ENCODE measurements at places on chromosomes 4 and X. TPM values are rescaled to one million over a fixed set of nuclear protein-coding genes. Genes with fewer than 3 reads are reported as not detected.

Gene PDCL2
- total RNA-seq: not detected

Gene CCSER1
- total RNA-seq: 0.90 TPM

Gene FRG2
- total RNA-seq: not detected

GRCh38 chr4:13537011-13537831 is 7.1 kb downstream of the NKX3-2 start:
- H3K27ac ChIP-seq: no peak overlapping the region
- DNase-seq: no peak
- peaks cover 100% of the 10 kb centered on the region for H3K27me3 ChIP-seq

DNA sequence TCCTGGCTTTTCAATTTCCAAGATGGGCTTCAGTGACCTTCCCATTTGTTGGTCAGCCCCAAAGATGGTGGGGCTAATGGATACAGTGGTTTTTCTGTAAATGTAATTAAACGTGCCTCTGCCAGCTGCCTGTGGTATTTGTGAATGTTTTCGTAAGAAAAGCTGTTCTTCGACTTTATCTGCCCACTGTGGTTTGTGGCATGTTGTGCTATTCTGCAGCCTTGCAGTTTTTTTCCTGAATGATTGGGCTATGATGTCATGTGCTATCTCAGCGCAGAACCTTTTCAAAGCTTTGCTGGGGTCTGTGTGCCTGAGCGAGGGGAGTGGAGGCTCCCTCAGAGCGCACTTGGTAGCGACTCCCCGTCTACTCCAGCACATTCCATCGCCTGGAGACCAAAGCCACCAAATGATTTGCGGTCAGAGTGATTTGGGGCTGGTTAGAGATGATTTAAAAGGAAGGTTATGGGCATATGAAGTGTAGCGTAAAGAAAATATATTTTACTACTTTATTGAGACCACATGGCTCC is 137.5 kb downstream of the PALLD start:
- no peak for DNase-seq
- H3K36me3 ChIP-seq: no peaks in the 10 kb centered on the region
- H3K4me3 ChIP-seq: no peak overlapping the region
- no peak overlapping the region for H3K27ac ChIP-seq
- H3K27me3 ChIP-seq: peaks cover 1% of the 10 kb centered on the region
- H3K4me1 ChIP-seq: peaks cover 16% of the 10 kb centered on the region

DNA sequence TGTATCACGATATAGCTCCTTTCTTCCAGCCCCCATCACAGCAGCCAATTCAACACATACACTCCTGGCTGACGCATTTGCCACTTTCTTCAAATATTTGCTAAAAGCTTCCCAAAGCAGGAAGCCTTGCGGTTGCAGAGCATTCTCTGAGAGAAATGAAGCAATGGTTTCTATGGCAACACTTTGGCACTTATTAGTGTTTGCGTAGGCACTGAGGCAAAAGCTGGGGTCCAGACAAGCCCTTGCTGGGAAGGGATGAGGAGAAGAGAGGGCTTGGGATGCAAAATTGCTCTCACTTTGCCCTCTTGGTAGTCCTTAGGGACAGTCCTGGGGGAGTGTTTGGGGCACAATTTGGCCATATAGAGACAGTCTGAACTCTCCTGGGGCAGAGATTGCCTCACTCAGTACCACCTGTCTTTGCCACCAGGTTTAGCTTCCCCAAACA is 55.0 kb upstream of the PAK3 start:
- no peak for DNase-seq
- no peaks in the 10 kb centered on the region for H3K36me3 ChIP-seq
- H3K4me1 ChIP-seq: no peaks in the 10 kb centered on the region
- no peaks in the 10 kb centered on the region for H3K27me3 ChIP-seq
- no peak overlapping the region for H3K27ac ChIP-seq
- no peak overlapping the region for H3K4me3 ChIP-seq

DNA sequence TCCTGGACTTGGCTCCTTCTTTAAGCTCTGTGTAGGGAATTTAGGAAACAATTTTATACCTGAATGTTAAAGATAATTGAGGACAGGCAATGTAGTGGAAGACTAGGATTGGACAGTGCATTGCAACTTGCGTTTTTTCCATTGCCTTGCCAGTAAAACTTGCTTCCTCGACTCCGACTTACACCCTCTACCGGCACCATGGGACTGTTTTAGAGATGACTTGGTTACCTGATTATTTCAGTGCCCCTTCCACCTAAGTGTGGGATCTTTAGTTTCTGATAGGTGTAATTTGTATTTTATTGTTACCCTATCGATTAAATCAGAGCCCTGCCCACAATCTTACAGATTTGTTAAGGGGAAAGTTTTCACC is 1.2 kb downstream of the PRPS1 start:
- H3K36me3 ChIP-seq: no peaks in the 10 kb centered on the region
- H3K27ac ChIP-seq: no peak overlapping the region
- no peaks in the 10 kb centered on the region for H3K27me3 ChIP-seq
- H3K4me1 ChIP-seq: no peaks in the 10 kb centered on the region
- DNase-seq: no peak
- peak overlapping the region; percentile 81 for H3K4me3 ChIP-seq

GRCh38 chr4:100938698-100939097 is 408.6 kb downstream of the PPP3CA start:
- no peak for DNase-seq
- H3K27me3 ChIP-seq: no peaks in the 10 kb centered on the region
- no peaks in the 10 kb centered on the region for H3K36me3 ChIP-seq

GRCh38 chr4:156654410-156654809 is 317.2 kb downstream of the PDGFC start:
- no peak overlapping the region for H3K4me3 ChIP-seq
- no peaks in the 10 kb centered on the region for H3K36me3 ChIP-seq
- no peak overlapping the region for H3K27ac ChIP-seq
- no peaks in the 10 kb centered on the region for H3K27me3 ChIP-seq
- no peak for DNase-seq

- H3K27ac ChIP-seq: no peak overlapping the region
- H3K4me1 ChIP-seq: no peaks in the 10 kb centered on the region
- H3K36me3 ChIP-seq: peaks cover 62% of the 10 kb centered on the region
- no peaks in the 10 kb centered on the region for H3K27me3 ChIP-seq
- DNase-seq: no peak
- H3K4me3 ChIP-seq: no peak overlapping the region
Measured at GRCh38 chrX:53594354-53594753, 92.2 kb downstream of the HUWE1 start.

DNA sequence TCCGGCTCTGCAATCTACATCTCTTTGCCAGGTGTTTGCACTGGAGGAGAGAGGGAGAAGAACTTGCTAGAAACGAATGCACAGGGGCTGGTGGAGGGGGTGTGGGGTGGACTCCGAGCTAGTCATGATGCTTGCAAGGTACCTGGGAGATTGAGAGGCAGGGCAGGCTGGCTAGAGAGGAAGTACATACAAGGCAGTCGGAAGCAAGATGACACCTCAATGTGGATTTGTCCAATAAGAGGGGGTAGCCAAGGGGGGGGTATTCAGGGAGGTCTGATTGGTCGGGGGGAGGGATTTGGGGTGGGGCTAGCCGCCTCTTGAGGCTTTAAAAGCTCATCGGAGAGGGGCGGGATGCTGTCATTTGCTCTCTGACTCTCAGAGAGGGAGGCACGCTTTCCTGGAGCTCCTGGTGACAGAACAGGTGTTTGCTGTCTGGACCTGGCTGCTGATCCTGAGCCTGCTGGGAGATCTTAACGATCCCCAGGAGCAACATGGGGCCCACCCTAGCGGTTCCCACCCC is at the start of gene GPR50:
Gene GPR50, plus strand, starts transcription at position 354 of the 520 bp plus-strand sequence. Its CDS starts 138 bp downstream, at position 492.
- H3K4me1 ChIP-seq: no peaks in the 10 kb centered on the region
- H3K27ac ChIP-seq: no peak within 1 kb of the TSS
- H3K4me3 ChIP-seq: peak within 1 kb of the TSS; percentile 52
- H3K27me3 ChIP-seq: peaks cover 32% of the 10 kb centered on the region
- no peaks in the 10 kb centered on the region for H3K36me3 ChIP-seq
- no peak for DNase-seq
